ENCODE measurements at places on chromosomes 1 and 21.
A peak's percentile ranks its signal among the peaks of the same experiment; 100 is the strongest.

DNA sequence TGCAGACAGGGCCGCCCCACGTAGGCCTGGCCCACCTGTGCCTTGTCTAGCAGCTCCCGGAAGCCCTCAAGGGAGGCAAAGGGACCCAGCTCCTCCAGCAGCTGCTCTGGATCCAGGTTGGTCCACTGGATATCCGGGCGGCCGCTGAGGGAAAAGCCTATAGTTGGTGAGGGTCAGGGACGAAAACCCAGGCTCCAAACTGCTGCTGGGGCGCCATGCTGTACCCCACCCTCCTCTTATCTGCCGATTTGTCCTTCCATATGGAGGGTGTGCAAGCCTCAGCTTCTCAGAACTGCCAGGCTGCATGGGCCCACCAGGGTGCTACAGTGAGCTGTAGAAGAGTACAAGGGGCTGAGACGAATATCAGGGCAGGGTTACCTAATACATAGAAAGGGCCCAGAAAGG lies 12.2 kb downstream of the PTCH2 start:
- DNase-seq = no peak

GRCh38 chr1:19222573-19222972 lies 12.5 kb upstream of the UBR4 start:
- no peak for DNase-seq

- DNase-seq = no peak
Measured at GRCh38 chr21:15688809-15689208, 41.0 kb upstream of the USP25 start.

GRCh38 chr1:36160949-36161485 lies 5.1 kb downstream of the MAP7D1 start:
- DNase-seq = no peak

DNA sequence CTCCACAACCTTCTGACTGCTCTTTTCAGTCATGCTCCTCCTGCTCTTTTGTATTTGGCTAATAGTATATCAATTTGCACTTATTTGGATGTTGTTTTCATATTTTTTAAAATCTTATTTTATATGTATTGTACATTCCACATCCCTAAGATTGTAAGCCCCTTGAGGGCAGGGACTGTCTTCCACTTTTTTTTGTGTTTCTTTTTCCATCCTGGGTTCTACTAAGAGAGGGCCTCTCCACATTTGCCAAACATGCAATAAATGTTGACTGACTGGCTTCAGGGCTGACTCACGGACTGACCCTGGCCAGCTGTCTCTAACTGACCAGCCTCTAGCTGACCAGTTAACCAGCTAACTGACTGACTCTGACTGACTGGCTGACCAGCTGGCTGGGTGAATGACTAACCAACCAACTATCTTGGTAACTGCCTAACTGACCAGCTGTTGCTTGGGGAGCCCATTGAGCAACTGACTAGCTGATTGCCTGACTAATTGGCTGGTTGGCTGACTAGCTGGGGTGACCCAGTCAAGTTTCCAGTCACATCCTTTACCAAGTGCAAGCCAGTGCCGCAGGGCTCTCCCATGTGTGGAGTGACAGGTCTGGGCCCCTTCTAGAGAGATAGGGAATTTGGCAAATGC lies 16.1 kb downstream of the CSF1 start:
- DNase-seq = no peak

DNA sequence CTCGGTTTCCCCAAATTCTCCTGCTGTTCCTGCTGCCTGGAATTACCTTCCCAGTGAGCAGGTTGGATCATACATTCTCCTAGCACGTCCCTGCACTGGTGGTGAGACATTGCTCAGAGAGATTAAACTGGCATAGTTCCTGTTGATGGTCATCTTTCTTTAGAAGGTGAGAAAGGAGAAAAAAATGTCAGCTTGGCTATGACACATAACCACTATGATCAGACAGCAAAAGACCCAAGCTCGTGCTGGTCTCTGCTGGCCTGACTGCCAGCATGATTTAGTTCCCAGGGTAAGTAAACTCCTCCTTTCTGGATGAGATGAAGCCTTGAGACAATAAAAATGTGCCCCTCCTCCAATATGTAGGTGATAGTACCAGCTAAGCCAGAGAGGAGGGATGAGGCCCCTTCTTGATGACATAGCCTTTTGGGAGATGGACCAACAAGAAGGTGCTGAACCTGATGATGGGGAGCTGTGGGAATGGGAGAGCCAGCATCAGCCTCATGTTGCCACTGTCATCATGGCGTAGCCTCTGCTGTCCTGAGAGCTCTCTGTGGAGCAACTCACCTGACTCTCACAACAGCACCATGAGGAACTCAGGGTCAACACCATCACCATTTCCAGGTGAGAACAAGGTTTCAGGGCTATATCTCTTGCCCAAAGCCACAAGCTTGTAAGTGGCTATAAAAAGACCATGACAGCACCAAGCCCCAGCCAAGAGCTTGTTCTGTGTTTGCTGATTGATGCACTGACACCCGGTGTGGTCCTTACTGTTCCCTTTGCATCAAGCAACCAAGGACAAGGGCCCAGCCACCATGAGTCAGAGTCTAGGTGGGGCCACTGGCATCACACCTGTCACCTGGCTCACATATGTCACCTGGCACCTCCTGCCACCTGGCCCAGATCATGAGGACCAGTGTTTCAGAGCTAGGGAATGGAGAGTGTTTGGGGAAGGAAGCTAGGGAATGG lies 200.0 kb downstream of the MATN1 start:
- no peak for DNase-seq

- no peak for DNase-seq
Measured at GRCh38 chr1:98147280-98147679, 226.4 kb upstream of the DPYD start.

GRCh38 chr1:93695411-93696005 lies 13.9 kb upstream of the BCAR3 start:
- no peak for DNase-seq

DNA sequence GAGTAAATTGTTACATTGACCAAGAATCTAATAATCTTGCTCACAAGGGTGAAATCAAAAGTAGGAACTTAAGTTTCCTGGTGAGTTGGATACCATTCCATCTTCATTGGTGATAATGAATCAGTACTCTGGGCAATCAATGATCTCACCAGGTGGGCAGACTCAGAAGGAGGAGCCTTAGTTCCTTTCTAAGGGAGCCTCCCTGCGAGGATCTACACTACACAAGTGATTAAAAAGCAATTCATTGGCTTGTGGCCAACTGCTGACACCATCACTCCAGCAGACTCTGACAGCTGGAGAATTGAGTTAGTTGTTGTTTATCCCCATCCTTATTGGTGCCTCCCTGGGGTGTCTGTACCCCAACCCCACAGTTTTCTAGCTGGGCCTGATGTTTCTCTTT lies 84.1 kb upstream of the VANGL1 start:
- DNase-seq = no peak

DNA sequence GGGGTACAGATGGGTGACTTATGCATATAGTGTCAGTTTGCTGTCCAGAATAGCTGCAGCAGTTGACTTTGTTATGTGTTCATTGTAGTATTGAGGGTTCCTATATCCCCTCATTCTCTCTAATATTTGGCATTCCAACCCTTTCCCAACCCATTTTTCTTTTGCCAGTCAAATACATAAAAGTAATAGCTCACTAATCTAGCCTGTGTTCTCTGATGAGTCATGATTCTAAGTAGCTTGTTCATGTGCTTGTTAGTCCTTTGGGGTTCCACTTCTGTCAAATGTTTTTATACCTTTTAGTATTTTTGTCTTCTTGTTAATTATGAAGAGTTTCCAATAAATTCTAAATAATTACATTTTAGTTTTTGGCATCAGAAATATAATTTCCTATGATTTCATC lies 99.2 kb upstream of the MROH9 start:
- DNase-seq = no peak

DNA sequence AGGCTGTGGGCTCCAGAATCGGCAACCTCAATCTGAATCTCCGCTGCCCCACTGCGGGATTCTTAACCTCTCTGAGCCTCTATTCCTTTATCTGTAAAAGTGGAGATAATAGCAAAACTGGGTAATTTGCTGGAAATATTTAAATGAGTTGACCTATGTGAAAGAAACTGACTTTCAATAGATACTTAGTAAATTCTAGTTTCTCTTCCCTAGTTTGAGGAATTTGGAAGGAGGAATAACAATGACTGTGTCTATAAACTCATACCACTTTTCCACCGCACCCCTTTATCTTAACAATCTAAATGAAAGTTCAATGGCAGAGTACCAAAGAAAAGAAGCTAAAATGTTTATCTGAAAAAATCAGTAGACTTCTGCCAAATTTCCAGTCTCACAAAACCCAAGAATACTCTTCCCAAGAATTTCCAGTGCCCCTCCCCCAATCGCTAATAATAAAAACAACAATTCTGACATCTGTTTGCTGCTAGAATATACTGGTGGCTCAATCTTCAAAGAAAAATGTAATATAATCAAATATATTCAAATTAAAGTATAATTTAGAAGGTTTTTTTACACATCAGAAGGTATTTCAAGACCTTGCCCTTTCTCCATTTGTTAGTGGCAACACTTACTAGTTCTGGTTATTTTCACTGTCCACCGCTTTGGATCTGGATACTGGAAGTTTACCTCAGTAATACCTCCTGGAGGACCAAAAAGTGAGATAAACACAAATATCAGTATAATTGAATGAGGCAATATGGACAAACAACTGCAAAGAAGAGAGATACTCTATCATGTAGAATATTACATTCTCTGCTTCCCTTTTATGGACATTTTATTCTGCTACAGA lies 171.2 kb downstream of the LTN1 start:
- no peak for DNase-seq

DNA sequence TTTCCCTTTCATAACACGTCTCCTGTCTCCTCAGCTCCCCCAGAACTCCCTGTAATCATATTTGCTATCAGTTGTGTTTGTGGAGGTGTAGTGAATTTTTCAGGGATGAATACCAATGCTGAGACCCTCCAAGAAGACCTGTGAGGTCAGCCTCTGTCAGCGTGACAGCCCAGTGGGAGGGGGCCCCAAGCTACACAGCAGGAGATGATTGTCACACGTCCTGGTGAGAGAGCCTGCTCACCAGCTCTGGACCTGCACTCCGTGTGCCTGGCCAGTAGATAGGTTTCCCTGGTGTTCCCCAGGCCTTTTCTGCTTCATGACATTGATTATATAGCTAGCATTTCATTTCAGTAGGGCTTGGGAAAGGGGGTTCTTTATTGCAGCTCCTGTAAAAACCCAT lies 421.5 kb downstream of the KIF26B start:
- no peak for DNase-seq

GRCh38 chr1:230807561-230808280 lies 60.5 kb downstream of the CAPN9 start:
- DNase-seq = no peak

DNA sequence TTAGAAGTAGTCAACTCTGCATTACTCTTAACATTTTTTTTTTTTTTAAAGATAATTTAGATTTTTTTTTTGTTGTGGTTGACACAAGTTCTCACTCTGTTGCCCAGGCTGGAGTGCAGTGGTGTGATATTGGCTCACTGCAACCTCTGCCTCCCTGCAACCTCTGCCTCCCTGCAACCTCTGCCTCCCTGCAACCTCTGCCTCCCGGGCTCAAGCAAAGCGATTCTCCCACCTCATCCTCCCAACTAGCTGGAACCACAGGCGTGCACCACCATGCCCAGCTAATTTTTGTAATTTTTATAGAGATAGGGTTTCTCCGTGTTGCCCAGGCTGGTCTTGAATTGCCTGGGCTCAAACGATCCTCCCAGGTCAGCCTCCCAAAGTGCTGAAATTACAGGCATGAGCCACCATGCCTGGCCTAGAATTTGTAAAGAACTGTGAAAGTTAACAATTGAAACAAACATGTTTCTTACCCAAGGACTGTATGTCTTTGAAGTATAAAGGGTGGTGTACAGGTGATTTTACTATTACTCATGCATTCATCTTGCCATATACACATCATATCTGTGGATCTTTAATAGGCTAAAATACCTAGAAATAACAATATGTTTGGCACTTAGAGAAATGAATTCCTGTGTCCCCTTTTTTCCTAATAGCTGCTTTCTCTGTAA lies 114.7 kb downstream of the ATP5PO start:
- no peak for DNase-seq

DNA sequence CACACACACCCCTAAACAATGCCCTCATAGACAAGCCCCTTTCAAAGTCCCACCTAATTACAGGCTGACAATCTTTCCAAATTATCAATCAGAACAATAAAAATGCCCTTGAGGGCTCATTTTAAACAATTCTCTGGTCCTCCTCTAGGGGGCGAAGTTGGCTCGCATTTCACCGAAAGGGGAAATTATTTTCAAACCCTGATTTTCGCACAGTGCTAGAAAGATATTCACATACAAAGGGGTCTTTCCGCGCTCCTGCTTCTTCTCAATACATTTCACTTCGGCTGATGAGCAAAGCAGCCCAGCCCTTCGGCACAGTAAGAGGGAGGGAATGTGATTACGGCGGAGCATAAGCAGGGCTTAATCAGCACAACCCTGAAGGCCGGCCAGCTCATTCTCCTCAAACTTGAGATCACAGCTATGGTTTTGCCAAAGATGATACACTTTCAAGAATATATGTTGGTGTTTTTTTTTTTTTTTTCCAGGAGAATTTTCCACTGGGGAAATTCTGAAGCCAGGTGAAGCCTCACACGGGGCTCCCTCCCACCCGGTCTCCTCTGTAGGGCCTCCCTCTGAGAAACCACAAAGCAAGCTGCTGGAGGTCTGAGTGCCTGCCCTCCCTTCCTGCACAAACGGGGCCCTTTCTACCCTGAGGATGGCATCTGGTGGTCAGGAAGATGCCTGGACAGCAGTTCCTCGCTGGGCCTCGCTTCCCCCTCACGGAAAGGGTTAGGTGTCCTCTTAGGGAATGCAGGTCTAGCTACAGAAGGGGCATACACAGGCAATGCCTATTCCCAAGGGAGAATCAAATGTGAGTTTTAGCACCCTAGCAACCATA lies 66.9 kb downstream of the GNG12 start:
- DNase-seq = peak; percentile 33

DNA sequence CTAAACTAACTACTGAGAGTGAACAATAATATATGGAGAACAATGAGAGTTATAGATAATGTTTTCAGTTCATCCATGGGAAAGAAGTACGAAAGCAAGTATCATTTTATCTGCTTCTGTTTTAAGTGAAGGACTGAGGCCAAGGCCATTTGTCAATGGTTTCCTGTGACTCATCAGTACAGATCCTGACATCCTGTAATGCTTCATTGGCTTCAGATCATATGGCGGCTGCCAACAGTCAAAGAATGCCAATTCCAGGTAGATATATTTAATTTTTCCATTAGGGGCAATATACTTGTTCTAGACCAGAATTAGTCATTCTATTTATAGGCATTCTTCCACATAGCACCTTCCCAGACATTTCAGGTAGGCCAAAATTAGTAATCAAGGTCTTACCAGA lies 97.3 kb downstream of the USH2A start:
- no peak for DNase-seq

Data from activated CD8-positive, alpha-beta memory T cell treated with anti-CD3 and anti-CD28 coated beads for 48 hours (primary cell).